ENCODE measurements at places on chromosomes 12 and 14.

DNA sequence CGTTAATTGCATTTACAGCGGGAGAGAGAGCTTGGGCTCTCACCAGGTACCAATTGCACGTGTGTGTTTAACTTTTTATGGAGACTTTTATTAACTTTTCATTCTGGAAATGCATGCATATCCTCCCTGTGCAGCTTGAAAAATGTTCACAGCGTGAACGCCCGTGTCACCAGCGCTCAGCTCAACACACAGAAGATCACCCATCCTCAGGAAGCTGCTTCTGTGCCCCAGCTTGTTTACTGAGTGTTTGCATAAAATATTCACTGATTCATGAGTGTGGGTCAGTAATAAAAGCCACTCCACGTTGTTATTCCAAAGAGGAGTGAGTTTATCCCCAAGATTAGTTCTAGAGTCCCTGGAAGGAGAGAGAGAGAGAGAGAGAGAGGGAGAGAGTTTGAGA, 75.5 kb upstream of the FZD10 start:
- no peak for DNase-seq

DNA sequence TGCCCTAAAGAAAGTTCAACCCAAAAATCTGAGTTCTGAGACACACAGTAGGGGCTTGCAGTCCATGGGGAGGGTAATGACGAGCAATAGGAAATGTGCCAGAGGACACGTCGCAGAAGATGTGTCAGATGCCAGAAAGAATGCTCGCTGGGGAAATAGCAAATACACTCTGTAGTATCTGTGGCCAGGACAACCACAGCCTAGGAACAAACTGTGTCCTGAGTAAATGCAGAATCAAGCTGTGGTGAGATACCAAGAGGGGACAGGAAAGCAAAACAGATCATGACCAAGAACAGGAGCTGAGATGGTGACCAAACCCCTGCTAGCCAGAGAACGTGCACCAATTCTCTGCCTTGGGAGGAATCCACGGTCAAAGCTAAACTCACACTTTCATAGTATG, 9.1 kb downstream of the CRACR2A start:
- DNase-seq: no peak

GRCh38 chr14:21047378-21047781, 5.2 kb downstream of the RNASE7 start:
- DNase-seq: no peak

DNA sequence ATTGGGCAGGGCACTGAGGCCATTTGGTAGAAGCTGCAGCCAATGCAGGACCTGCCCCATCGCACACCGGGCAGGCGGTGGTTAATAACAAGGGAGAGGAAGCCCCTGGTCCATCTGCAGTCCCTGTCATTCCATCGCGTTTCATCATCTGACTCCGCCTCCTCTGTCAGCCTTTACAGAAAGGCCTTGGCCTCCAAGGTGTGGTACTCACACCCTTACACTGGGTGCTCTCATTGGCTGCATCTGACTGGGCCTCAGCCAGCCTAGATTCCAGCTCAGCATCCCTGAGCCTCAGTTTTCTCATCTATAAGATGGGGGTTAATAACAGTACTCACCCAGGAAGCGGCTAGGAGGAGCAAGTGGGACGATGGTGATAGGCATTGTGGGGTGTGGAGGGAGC, 14.7 kb upstream of the HHIPL1 start:
- no peak for DNase-seq

DNA sequence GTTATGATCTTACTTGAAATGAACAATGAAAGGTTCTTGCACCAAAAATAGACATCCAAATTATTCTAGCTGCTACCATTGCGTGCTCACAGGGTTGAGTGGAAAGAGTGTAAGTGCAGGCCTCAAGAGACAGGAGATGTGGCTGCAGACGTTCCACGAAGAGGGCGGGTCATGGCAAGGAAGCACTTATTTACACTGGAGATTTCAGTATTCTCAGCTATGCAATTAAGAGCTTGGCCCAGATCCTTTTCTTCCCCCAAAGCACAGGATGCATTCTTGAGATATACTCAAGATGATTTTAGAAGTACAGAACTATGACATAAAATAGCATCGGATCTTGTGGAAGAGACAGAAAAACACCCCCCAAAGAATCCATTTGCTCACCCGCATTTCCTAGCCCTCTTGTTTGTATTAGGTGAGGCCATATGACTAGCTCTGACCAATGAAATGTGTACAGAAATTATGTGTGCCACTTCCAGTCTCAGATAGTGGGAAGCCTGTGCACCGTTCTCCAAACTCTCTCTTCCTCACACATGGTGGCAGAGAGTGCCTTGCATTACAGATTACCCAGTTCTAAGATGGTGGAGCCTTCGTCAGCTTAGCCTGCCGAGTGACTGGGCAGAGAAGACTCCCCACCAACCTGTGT, 261.4 kb downstream of the TTC8 start:
- no peak for DNase-seq

DNA sequence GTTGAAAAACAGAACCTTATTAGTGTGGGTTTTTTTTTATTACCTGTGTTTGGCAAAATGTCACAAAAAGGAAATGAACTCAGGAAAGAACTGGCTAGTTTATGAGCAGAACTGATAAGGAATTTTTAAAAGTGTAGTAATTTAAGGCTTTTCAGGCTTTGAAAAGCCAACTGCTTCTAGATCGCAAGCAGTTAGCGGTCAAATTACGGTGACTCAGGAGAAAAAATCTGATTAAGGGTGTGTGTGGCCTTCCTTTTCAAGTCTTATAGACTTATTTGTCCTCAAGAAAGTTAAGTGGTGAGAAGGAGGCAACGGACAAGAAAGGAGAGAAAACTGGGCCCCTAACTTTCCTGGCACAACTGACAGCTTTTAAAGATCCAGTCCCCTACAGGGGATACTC, 33.4 kb downstream of the PDZRN4 start:
- no peak for DNase-seq

GRCh38 chr14:70807898-70808415, 1.4 kb downstream of the MAP3K9 start:
- DNase-seq: peak; percentile 64

DNA sequence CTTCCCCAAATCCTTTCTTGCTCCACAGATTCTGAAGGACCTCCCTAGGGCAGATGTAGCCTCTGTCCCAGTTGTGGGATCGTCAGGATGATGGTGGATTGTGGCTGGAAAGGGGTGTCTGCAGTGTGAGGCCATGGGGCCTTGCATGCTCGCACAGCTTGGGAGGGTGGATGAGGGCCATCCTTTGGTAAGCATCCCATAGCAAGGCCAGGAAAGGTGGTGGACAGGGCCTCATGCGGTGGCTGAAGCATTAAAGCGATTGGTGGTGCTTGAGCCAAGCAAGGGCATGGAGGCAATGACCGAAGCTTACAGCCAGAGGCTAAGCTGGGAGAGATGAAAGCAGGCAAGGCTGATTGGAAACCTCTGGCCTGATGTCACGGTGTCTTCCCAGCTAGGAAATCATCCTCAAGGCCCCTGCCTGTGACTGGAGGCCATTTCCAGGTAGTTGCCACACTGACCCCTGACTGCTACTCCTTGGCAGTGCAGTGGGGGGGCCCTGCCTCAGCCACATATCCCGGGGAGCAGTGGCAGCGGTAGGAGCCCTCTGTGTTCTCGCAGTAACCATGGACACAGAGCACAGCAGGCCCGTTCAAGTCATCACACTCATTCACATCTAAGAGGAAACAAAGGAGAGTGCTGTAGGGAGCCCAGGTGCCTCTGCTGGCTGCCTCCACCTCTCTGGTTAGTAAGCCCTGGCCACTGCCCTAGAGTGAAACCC, 7.0 kb downstream of the ISCA2 start:
- no peak for DNase-seq

GRCh38 chr12:75345531-75345930, 11.1 kb downstream of the GLIPR1L1 start:
- DNase-seq: no peak

- DNase-seq: no peak
Measured at GRCh38 chr12:93954166-93955112, 193.9 kb upstream of the PLXNC1 start.

- DNase-seq: no peak
Measured at GRCh38 chr14:101953151-101953550, 11.2 kb upstream of the DYNC1H1 start.

DNA sequence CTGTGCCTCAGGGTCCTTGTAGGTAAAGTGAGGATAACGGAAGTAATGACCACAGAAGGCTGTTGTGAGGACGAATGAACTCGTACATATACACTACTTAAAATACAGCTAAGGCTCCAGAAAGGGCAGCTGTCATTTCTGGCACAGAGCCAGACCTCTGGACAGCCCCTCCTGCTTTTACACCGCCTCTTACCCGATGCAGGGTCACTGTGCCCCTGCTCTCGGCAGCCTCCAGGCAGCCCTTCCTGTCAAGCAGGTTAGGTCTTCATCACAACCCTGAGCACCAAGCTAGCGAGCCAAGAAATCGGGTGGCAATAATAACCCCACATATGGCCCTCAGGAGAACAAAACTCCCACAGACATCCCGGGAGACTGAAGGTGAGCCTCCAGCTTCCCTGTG, 8.5 kb downstream of the TMEM229B start:
- DNase-seq: no peak

GRCh38 chr14:68365228-68365627, 427.6 kb downstream of the ZFP36L1 start:
- no peak for DNase-seq

DNA sequence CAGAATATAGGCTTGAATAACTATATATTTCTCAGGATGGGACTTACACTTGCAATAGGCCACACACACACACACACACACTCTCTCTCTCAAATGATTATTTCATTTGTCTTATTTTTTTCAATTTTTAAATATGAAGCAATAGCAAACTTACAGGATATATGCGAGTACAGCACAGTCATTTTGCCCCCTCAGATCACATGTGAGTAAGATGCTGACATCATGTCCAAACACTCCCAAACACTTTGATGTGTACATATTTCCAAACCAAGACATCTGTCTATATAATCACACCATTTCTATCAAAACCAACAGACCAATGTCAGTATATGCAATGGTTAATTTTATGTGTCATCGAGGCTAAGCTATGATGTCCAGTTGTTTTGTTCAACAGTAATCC, 1535.9 kb upstream of the FLRT2 start:
- DNase-seq: no peak

DNA sequence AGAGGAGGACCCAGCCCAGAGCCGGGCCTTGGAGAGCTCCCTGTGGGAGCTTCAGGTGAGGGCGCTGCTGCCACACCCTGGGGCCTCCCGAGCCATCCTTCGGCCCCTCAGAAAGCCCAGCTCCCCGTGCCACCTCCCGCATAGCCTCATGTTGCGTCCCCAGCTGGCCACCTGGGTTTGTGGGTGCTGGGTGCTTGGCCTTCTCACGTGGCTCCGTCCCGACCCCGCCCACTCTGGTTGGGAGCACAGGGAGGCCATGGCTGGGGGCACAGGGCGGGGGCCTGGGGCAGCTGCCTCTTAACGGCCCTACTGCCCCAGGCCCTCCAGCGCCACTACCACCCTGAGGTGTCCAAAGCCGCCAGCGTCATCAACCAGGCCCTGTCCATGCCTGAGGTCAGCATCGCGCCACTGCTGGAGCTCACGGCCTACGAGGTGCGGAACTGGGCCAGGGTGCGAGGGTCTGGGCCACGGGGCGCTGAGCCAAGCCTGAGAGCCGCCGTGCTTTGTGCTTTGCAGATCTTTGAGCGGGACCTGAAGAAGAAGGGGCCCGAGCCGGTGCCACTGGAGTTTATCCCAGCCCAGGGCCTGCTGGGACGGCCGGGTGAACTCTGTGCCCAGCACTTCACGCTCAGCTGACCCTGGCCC, 7.6 kb downstream of the NOC4L start:
- DNase-seq: no peak

DNA sequence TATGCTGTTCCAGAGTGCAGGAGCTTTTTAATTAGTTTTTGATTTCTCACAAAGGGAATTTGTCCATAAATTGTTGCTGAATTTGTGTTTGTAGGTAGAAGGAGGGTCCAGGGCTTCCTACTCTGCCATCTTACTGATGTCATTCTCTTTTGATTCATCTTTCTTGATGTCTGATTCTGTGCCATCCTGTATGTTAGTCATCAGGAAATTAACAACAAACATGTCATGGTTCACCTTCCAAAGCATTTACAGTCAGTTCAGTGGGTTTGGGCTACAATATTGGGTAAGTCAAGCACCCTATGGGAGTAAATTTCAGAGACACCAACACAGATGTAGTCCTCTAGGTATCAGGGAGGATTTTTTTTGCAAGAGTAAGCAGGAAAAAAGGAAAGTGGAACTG, 135.2 kb upstream of the SLC38A2 start:
- no peak for DNase-seq

GRCh38 chr14:54606631-54607133, 39.8 kb downstream of the SAMD4A start:
- DNase-seq: no peak

GRCh38 chr14:100740196-100740825, 13.6 kb downstream of the DLK1 start:
- no peak for DNase-seq

GRCh38 chr12:123897221-123897620, 75.4 kb downstream of the CCDC92 start:
- DNase-seq: no peak

DNA sequence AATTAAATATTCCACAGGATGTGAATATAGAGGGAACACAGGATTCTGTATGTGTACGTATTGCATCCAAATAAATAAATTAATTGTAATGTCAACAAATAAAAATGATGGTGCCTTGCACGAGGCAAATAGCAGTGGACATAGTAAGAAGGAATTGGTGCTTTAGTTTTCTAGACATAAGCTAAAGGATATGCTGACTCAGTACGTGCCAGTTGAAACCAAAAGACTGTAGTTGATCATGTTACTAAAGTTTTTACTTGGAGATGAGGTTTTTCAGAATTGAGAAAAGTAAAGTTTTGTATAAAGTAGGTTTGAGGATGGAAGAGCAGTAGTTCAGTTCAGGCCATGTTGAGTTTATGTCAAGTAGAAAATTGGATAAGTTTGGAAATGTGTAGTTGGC, 807.2 kb downstream of the SLC16A7 start:
- DNase-seq: no peak

- DNase-seq: peak; percentile 14
Measured at GRCh38 chr12:108468196-108468968, 46.7 kb upstream of the FICD start.

DNA sequence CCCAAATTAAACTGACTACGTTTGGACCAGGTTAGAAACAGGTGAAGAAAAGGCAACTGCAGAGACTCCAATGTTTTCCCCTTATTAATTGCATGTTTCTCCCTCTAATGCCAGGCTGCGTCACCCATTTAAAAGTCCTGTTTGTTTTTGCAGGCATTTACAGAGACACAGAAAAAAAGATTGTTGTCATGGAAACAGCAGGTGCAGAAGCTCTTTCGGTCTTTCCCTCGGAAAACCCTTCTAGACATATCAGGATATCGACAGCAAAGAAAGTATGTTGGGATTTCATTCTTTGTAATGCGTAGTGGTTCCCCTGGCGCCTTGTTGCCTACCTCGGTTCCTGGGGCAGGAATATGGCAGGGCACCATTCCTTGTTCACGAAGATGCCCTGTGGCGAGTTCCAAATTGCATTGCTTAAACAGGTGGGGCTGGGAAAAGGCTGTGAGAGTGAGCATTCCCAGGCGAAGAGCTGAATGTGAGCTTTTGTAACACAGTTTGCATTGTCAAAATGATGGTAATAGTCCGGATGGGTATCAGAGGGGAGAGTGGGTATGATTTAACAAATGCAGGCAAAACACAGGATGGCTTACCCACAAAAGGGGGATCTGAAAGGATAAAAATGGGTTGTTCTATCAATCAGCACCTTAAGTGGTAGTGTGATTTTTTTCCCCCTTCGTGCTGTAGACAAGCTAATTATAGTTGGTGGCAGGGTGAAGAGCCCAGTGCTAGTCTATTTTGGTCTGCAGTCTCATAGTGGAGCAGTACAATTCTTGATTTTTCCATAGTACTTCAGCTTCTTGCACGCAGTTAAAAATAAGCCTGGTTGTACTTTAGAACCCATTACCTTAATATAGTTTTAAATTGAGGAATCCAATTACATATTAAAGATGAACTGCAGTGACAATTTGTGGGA, 132.4 kb downstream of the GCH1 start:
- DNase-seq: no peak

All from CD4-positive, alpha-beta T cell treated with Interleukin-1 beta for 1 hour (primary cell).